Activated CD8-positive, alpha-beta memory T cell treated with anti-CD3 and anti-CD28 coated beads, Interleukin-2, amount 10 ng/mL, durations not matched to agents 7 days and 5 days (primary cell): ENCODE measurements at places on chromosomes 5 and 9. TPM values are rescaled to one million over a fixed set of nuclear protein-coding genes. Genes with fewer than 3 reads are reported as not detected.

DNA sequence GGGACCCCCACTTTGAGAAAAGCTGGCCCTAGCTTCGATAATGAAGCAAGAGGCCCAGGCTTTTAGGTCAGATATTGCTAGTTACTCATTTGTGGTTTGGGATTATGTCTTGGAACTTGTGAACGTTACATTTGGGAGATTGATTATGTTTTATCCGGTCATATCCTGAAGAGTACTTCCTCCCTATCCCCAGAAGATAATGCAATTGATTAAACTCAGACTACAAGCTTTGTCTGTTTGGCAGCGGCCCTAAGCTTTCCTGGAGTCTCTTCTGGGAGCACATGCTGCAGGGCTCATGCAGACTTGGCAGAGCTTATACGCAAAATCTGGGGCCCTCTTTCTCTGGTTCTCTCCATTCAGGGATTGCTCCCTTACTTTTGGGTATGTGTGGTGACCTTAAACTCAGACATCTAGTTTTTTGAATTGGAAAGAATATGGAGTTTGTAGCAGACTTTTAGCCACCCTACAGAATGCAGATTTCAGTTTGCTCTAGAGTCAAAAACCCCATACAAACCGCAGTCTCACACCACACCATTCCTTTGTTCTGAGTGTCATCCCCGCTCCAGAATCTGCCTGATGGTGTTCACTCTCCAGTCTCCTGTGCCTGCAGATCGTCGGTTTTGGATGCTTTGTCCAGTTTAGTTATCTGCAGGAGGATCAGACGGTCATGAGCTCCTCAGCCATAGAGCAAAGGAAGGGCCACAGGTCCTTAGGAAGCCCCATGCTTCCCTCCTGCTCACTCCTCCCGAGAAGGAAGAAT is 449.5 kb upstream of the TRPC7 start:
- H3K27ac ChIP-seq: no peak overlapping the region
- no peaks in the 10 kb centered on the region for H3K4me1 ChIP-seq
- no peaks in the 10 kb centered on the region for H3K27me3 ChIP-seq
- H3K36me3 ChIP-seq: no peaks in the 10 kb centered on the region

DNA sequence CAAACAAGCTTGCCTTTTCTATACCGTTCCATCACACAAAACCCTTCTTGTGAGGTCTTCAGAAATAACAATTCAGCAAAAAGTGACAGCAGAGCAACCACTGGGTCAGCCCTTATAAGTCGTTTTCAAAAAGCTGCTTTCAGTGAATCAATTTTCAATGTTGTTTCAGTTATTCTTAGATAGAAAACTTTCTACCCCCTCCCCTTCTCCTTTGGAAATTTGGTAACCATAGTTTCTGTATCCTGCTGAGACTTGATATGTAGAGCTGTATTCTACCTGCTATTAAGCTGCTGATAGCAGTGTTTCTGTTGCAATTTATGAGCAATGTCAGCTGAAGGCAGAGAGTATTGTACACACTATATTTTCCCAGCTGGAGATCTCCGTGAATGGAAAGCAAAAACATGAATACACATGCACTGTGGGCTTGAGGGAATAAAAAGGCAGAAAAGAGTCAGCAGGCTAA is 75.7 kb downstream of the ZNF608 start:
- no peak overlapping the region for H3K27ac ChIP-seq
- H3K27me3 ChIP-seq: no peaks in the 10 kb centered on the region
- H3K4me3 ChIP-seq: no peak overlapping the region

- H3K4me1 ChIP-seq: no peaks in the 10 kb centered on the region
- H3K36me3 ChIP-seq: no peaks in the 10 kb centered on the region
- no peak for DNase-seq
- no peak overlapping the region for H3K27ac ChIP-seq
- no peak overlapping the region for H3K4me3 ChIP-seq
These were observed 587.6 kb upstream of the CDH18 start for GRCh38 chr5:20575571-20575970.

- no peak overlapping the region for H3K27ac ChIP-seq
- H3K4me1 ChIP-seq: no peaks in the 10 kb centered on the region
- H3K36me3 ChIP-seq: no peaks in the 10 kb centered on the region
- no peaks in the 10 kb centered on the region for H3K27me3 ChIP-seq
- no peak overlapping the region for H3K4me3 ChIP-seq
These were observed 599.0 kb downstream of the CSNK1G3 start for GRCh38 chr5:124110942-124111341.

GRCh38 chr5:143551820-143552251 is 148.3 kb upstream of the NR3C1 start:
- H3K4me1 ChIP-seq: peaks cover under 1% of the 10 kb centered on the region
- H3K27ac ChIP-seq: no peak overlapping the region
- H3K36me3 ChIP-seq: peaks cover 7% of the 10 kb centered on the region
- H3K4me3 ChIP-seq: no peak overlapping the region
- H3K27me3 ChIP-seq: no peaks in the 10 kb centered on the region

DNA sequence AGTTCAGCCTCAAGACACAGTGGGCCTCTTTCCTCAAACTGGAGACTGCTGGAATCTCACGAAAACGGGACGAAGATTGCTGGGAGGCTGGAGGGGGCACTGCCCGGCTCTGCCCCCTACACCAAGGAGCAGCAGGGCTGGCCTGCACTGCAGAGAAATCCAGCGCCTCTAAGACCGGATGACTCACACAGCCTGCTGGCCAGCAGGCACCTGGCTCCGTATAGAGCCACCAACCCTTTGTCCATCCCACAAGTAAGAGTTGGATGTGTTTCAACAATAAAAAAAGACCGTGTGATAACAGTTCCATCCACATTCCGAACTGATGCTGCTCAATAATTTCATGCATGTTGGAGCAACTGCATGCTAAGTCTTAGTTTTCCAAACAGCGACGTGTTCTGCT is 11.5 kb downstream of the CCDC127 start:
- no peak for DNase-seq
- H3K4me3 ChIP-seq: no peak overlapping the region
- H3K36me3 ChIP-seq: peaks cover 8% of the 10 kb centered on the region

DNA sequence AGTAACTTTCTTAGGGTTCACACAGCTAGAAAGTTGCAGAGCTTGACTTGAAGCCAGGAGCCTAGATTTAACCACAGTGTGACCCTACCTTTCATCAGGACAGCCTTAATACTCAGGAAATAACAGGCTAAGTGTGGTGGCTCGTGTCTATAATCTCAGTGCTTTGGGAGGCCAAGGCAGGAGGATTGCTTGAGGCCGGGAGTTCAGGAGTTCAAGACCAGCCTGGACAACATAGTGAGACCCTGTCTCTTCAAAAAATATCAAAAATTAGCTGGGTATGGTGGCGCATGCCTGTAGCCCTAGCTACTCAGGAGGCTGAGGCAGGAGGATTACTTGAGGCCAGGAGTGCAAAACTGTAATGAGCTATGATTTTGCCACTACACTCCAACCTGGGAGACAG is 681.1 kb downstream of the MAT2B start:
- no peak for DNase-seq
- no peak overlapping the region for H3K27ac ChIP-seq
- H3K4me3 ChIP-seq: no peak overlapping the region
- no peaks in the 10 kb centered on the region for H3K27me3 ChIP-seq
- no peaks in the 10 kb centered on the region for H3K36me3 ChIP-seq
- no peaks in the 10 kb centered on the region for H3K4me1 ChIP-seq

Gene LHX3
- not detected for total RNA-seq

Gene NEUROG1
- not detected for total RNA-seq

Gene CER1
- not detected for total RNA-seq

Gene TAF11L11
- total RNA-seq: not detected

Gene PCDHA9
- not detected for total RNA-seq

Gene CCDC152
- 6.4 TPM for total RNA-seq
